Activated T-helper 2 cell treated with anti-CD3 and anti-CD28 coated beads, Interferon-gamma antibody, Interleukin-2, Interleukin-4, amounts not matched to agents 10 μg/mL and 5 μg/mL and 100 μg/mL, durations not matched to agents 14 hours and 24 hours and 36 hours (primary cell): ENCODE measurements at places on chromosomes 13 and 19. TPM values are rescaled to one million over a fixed set of nuclear protein-coding genes. Genes with fewer than 3 reads are reported as not detected.

- no peak for DNase-seq
Observed at GRCh38 chr19:14271840-14272239, 65.9 kb upstream of the ADGRL1 start.

GRCh38 chr13:77374786-77375185 lies 47.9 kb upstream of the MYCBP2 start:
- DNase-seq, result no peak

DNA sequence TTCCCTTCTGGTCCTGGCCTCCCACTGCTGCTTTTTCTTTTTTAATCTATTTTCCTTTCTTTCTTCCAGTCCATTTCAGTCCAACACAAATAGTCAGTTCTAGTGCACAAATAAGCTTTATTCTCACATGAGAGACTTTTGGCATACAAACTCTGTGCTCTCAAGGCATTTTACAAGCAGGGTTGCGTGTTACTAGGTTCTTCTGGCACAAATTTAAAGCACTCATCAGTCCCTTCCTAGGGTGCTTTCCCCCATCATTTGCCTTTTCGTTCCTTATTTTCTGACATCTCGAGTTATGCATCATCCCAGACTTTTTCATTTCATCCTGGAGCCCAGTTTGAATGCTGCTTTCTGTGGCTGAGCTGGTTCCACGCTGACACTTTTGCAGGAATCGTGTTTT lies 29.8 kb upstream of the IL17D start:
- DNase-seq, result no peak

Gene NDUFB7
- 129 and 136 TPM in 2 replicates for total RNA-seq

Gene NTF4
- total RNA-seq, result not detected in 2 replicates
